Esophagus squamous epithelium (tissue), 5 donors: ENCODE measurements at places on chromosomes 1 and 21. TPM values are rescaled to one million over a fixed set of nuclear protein-coding genes. Genes with fewer than 3 reads are reported as not detected.

DNA sequence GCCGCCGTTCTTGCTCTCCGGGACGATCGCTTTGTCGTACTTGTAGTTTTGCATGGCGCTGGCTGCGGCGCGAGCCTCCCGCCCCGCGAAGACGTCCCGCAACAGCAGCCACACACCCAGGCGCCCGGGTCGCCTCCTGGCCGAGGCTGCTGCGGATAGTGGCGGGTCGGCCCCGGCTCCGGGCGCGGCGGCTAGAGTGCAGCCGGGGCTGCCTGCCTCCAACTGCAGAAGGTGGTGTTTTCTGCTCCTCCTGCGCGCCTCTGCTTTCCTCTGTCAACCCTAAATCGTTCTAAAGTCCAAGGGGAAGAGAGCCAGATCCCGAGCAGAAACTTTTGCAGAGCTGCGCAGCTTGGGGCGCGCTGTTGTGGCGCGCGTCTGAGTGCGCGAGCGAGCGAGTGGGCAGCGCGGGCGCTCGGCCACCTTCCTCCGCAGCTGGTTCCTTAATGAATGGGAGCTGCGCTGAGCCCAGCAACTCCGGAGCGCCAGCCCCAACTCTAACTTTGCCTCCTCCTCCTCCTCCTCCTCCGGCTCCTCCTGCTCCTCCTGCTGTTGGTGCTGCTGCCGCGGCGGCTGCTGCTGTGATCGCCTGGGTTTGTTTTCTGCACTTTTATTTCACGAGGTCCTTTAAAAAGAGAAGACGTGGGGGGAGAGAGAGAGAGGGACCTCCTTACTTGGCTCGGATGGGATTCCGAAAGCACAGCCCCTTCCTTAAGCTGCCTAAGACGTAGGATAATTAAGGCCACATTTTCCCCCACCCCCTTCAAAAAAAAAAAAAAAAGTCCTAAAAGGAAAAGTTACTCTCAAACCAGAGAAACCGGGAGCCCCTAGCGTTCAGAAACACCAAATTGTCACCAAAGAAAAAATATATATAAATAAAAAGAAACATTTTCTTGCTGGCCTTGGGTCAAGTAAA, at the start of gene PLPP3:
Gene PLPP3 (minus strand): TSS at position 601 of the 913 bp plus-strand sequence. CDS start 547 bp downstream, at position 54.
- peak within 1 kb of the TSS; percentile 97 for H3K27ac ChIP-seq
- peak; percentile 8 for DNase-seq
- peak within 1 kb of the TSS; percentile 79 for H3K4me3 ChIP-seq
- peaks cover 48% of the 10 kb centered on the region for H3K4me1 ChIP-seq

GRCh38 chr1:153790313-153790965, 15.2 kb downstream of the SLC27A3 start:
- H3K27me3 ChIP-seq: no peaks in the 10 kb centered on the region
- H3K27ac ChIP-seq: peak overlapping the region; percentile 87
- H3K4me3 ChIP-seq: no peak overlapping the region
- DNase-seq: no peak

GRCh38 chr1:40532844-40533424, 1.5 kb downstream of the ZNF684 start:
- no peaks in the 10 kb centered on the region for H3K36me3 ChIP-seq
- no peak overlapping the region for H3K27ac ChIP-seq
- peaks cover 19% of the 10 kb centered on the region for H3K4me1 ChIP-seq

DNA sequence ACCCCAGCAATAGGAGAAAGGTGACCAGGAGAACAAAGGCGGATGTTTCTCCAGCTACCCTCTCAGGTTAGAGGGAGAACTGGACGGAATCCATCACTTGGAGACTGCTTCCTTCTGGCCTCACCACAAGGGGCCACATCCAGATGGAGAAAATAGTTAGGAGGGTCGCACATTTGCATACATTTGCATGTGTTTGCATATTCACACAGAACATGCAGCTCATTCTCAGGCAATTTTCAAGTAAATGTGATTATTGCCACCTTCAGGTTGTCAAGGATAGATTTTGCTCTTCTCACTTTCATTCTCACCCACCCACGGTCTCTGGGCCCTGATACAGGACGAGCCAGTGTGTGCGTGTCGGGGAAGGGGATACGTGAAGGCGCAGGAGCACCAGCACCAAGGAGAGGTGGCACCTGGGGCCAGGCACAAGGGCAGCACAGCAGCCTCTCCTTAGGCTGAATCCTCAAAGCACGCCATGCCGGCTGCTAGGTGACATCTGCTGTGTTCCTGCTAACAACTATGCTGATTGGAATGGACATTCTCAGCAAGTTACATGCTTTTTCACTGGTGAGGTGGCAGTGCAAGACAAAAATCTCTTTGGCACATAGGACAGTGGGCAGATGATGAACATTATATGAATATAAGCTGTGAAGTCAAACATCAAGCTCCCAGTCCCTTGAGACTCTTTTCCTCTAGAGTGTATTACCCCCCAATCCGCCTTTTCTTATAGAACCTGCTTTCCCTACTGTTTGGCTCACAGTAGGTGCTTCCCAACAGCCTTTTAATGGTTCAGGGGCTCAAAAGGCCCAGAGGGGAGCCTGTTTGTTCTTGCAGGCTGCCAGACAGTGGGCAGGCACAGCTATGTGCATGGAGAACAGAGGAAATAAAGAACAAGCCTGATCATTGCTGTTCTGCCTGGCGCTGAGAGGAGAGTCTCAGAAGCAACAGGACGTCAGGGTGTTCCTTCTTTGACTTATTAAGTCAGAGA, 14.3 kb downstream of the ACKR1 start:
- no peak for DNase-seq
- H3K4me1 ChIP-seq: no peaks in the 10 kb centered on the region
- H3K27me3 ChIP-seq: no peaks in the 10 kb centered on the region
- no peaks in the 10 kb centered on the region for H3K36me3 ChIP-seq
- H3K27ac ChIP-seq: no peak overlapping the region

GRCh38 chr1:30743584-30744059, 14.0 kb downstream of the LAPTM5 start:
- H3K4me3 ChIP-seq: no peak overlapping the region
- no peaks in the 10 kb centered on the region for H3K36me3 ChIP-seq
- H3K4me1 ChIP-seq: peaks cover 74% of the 10 kb centered on the region
- peak overlapping the region; percentile 42 for H3K27ac ChIP-seq
- H3K27me3 ChIP-seq: no peaks in the 10 kb centered on the region
- DNase-seq: no peak

GRCh38 chr1:178230881-178231409, 137.0 kb downstream of the RASAL2 start:
- no peak overlapping the region for H3K27ac ChIP-seq
- no peaks in the 10 kb centered on the region for H3K27me3 ChIP-seq
- H3K4me3 ChIP-seq: no peak overlapping the region
- no peak for DNase-seq
- no peaks in the 10 kb centered on the region for H3K4me1 ChIP-seq
- no peaks in the 10 kb centered on the region for H3K36me3 ChIP-seq

GRCh38 chr1:30319765-30320580, 403.4 kb downstream of the MATN1 start:
- no peaks in the 10 kb centered on the region for H3K4me1 ChIP-seq
- H3K27me3 ChIP-seq: peaks cover 61% of the 10 kb centered on the region
- H3K27ac ChIP-seq: no peak overlapping the region
- DNase-seq: no peak
- no peak overlapping the region for H3K4me3 ChIP-seq
- no peaks in the 10 kb centered on the region for H3K36me3 ChIP-seq

- H3K4me3 ChIP-seq: no peak overlapping the region
- H3K27me3 ChIP-seq: no peaks in the 10 kb centered on the region
- H3K36me3 ChIP-seq: no peaks in the 10 kb centered on the region
- no peak overlapping the region for H3K27ac ChIP-seq
- DNase-seq: no peak
- H3K4me1 ChIP-seq: no peaks in the 10 kb centered on the region
Measured at GRCh38 chr1:77986810-77987209, 7.9 kb upstream of the FUBP1 start.

GRCh38 chr1:61953790-61954150, 211.5 kb downstream of the PATJ start:
- H3K27ac ChIP-seq: no peak overlapping the region
- H3K4me3 ChIP-seq: no peak overlapping the region
- no peaks in the 10 kb centered on the region for H3K36me3 ChIP-seq
- H3K27me3 ChIP-seq: no peaks in the 10 kb centered on the region
- peaks cover 7% of the 10 kb centered on the region for H3K4me1 ChIP-seq
- DNase-seq: no peak

PKP1 gene
- 706 TPM for total RNA-seq

CA6 gene
- not detected for total RNA-seq

OVAAL gene
- not detected for total RNA-seq

CHI3L1 gene
- total RNA-seq: 10.1 TPM
